ENCODE measurements at places on chromosomes 3 and 15.
A peak's percentile ranks its signal among the peaks of the same experiment; 100 is the strongest.

DNA sequence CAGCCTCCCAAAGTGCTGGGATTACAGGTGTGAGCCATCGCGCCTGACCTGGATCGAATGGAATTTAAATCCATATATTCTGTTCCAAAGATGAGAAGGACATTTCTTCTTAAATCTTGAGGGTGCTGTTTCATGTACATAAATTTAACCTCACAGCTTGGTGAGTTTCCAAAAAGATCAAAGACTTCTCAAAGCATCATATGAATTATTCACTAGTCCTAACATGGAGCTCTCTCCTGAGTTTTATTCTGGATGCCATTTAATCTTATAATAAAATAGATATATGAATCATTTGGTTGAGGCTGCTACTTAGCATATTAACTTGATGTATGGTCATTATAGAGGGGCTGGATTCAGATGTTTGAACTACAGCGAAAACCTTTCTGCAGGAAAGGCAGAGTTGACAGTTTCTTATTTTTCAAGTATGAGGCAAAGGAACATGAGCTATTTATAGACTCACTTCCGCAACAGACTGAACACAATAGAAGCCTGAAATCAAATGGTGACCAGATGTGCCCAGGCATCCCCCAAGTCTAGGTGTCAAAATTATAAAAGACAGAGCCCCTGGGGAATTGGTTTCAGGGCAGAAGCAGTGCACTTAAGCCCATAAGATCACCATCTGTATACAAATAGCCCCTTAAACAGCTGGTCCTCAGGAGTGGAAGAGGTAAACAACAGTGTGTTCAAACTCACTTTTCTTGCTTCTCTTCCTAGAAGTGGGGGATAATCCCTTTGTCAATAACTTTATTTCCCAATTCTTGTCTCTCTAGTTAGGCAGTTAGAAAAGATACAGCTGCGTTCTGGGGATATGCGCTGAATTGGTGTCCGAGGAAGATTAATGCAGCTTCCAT lies 29.7 kb downstream of the STARD9 start:
- DNase-seq, result peak; percentile 35

DNA sequence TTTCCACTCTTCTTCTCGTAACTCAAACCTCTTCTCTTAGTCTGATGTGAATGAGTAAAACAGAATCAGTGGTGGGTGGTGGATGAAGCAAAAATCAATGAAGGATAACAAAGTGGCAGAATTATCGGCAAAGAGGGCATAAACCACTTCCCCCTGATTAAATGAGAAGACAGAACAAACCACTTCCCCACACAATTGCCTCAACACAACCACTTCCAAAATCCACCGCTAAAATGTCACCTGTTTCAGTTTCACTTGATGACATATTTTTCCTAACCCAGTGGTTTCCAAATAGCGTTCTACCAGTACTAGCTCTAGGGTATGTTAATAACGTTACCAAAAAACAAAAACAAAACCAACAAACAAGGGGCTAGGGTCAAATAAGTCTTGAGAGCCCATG lies 478.7 kb upstream of the WNT5A start:
- DNase-seq, result no peak

- DNase-seq, result no peak
Measured at GRCh38 chr3:2938711-2939110, 171.5 kb downstream of the IL5RA start.

DNA sequence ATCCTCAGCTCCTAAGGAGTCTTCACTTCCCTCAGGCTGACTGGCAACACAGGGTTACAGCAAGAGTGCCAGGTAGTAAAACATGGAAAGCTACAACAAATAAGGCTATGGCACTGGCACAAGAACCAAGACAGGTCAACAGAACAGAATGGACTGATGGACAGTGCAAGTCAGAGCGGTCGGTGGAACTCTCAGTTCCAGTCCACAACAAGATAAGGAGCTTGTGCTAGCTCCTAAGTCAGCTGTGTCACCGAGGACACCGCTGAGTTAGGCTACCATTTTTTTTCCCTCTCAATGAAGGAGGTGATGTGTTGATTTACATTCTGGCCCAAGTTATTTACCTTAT lies 55.9 kb upstream of the LIMD1 start:
- DNase-seq, result no peak

- no peak for DNase-seq
Measured at GRCh38 chr3:81516042-81516441, 245.4 kb downstream of the GBE1 start.

Measured in HL-60 (cell line).